ENCODE measurements at places on chromosomes 5 and 9.

GRCh38 chr9:134626571-134627416 lies 14.8 kb upstream of the COL5A1 start:
- DNase-seq = no peak

GRCh38 chr5:168337361-168337760 lies 45.9 kb downstream of the WWC1 start:
- no peak for DNase-seq

DNA sequence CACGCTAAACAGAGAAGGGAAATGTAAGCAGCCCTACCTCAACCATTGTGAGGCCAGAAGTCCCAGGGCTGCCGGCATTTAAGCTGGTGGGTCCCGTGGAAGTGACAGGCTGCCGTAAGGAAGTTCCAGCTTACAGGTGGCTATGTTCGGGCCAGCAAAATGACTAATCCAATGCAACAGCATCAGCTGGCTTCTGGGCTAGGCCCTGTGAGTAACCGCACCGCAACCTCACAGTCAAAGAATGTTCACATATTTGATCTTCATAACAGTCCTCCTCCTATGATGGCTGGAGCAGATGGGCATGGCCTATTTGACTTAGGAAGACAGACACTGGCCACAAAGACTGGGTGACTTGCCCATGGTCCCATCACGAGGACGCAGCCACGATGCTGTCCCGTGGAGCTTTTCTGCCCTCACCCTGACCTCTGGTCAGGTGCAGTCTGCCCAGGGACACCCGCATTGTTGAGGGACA lies 88.2 kb downstream of the LIFR start:
- DNase-seq = no peak

DNA sequence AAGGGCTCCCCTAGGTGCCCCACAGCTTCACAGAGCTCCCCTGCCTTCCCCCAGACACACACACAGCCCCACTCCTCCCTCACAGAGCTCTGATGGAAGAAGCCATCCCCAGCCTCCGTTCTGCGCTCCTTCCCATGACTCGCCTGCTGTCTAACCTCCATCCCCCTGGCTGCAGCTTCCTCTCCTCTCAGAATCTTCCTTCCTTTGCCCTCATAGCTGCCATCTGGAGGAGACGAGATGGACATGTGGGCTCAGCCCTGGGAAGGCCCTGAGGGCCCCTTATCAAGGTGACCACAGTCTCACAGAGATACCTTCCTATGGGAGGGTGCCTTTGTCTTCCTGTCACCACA lies 94.3 kb downstream of the PCDH1 start:
- no peak for DNase-seq

DNA sequence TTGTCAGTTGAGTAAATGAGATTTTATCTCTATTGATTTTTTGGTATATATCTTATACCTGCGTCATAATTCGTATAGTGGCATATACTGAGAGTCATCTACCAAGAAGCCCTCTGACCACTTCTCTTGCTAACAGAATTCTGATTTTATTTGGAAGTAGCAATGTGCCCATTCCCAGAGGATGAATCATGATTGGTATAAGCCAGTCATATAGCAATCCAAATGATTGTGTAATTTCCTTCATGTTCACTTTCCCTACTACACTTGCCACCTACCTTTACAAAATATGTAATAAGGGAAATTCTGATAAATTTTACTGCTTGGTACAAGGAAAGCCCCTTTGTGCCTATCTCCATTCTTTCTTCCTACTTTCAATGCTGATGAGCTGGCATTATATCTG lies 16.1 kb upstream of the ZNF462 start:
- no peak for DNase-seq

DNA sequence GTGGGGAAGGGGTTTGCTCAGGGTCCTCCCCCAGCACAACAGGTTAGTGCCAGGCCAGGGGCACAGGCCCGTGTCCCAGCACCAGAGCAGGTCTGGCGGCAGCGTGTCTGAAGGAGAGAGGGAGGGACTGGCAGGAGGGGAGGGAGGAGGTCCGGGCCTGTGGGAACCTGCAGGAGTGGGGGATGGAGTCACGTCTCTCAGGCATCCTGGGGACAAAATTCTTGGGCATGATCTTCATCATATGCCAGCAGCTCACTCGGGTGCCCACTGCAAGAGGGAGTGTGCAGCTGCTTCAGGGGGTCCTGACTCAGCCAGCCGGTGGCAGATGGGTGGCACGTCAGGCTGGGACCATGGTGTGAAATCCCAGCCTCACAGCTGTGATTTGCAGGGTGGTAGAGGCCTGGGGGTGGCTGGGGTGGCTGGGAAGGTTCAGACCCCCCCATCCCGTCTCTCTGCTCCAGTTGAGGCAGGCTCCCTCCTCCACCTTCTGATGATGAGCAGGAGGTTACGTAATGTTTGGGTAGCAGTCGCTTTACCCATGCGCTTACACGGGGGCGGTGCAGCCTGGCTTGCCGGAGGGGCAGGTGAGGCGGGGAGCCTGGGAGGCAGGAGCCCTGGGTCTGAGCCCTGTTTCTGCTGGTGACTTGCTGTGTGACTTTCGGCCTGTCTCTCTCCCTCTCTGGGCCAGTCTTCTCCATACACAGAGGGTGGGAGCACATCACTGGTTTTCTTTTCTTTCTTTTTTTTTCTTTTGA lies 40.5 kb downstream of the NCS1 start:
- DNase-seq = no peak

- DNase-seq = no peak
These were observed 12.8 kb upstream of the TEX48 start for GRCh38 chr9:114694719-114695269.

Data from T-helper 2 cell (primary cell).